ENCODE measurements at places on chromosomes 16 and 17.
A peak's percentile ranks its signal among the peaks of the same experiment; 100 is the strongest.

DNA sequence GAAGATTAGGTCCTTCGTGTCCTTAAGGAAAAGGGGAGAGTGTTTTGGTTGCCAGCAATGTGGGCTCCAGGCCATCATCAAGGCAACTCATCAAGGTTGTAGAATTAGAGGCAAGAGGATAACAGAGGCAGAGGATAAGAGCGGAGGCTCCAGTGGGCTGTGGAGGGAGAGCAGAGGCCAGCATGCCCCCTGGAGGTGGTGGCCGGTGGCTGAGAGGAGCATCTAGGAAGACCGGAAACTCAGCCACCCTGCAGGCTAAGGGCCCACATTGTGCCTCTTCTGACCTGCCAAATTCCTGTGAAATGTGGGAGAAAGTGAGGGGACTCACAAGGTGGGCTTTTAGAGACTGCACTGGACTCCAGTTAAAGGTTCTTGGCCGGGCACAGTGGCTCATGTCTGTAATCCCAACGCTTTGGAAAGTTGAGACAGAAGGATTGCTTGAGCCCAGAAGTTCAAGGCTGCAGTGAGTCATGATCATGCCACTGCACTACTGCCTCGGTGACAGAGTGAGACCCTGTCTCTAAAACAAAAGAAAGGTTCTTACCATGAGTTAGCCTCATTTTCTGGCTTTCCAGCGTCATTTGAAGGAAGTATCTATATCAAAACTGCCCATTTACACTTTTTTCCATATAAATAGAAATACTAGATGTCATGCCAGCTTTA, 62.7 kb upstream of the ADORA2B start:
- no peak for DNase-seq

- DNase-seq = peak; percentile 21
These were observed 99.0 kb downstream of the MSI2 start for GRCh38 chr17:57355090-57355859.

DNA sequence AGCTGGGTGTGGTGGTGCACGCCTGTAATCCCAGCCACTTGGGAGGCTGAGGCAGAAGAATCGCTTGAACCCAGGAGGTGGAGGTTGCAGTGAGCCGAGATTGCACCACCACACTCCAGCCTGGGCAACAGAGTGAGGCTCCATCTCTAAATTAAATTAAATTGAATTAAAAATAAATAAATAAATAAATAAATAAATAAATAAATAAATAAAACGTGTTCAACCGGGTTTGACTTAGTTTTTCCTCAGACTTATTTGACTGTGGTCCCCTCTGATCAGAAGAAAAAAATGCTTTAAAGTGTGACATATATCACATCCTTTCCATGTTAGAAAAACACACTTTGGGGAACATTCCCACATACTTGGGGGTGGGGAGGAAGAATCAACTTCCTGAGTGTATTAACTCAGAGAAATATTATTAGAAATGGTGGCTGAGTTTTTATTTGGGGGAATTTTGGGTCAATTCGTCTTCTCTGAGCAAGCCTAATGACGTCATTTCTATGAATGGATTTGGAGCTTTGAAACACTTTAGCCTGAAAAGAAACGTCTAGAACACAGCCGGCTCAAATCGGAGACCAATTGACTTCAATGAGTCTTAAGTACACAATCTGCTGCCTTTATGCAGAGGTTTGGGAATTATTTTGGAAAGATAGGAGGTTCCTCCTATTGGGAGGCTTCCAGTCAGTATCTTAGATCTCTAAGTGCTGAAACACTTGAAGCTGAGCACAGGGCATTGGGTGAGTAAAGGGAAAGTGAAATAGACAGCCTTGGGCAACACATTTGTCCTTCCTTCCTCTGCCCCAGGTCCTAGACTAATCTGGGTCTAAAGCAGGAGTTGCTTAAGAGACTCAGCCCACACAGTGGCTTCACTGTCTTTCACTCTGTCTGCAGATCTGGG, 132.6 kb downstream of the PITPNC1 start:
- no peak for DNase-seq

GRCh38 chr17:57817299-57817698, 32.5 kb downstream of the MRPS23 start:
- no peak for DNase-seq
